ENCODE measurements at places on chromosomes 7 and 10.

- peak; percentile 50 for DNase-seq
Measured at GRCh38 chr7:101814081-101814990, 3.1 kb upstream of the CUX1 start.

DNA sequence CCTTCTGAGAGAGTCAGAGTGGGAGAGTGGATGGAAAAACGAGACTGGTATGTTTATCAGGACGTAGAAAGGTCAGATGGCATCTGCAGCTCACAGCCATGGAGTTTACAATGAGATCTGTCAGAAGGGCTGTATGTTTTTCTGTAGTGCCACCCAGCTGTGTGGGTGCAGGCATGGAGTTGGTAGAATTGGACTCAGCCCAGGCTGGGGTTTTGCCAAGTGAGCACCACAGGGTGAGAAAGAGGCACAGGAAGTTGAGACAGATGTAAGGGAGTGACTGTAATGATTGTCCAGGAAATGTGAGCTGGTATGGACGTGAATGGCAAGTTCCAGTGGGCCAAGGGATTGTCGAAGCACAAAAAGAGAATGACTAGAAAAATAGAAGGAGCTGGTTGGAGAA, 9.1 kb upstream of the ZYX start:
- peak; percentile 64 for DNase-seq

GRCh38 chr10:58384095-58384494, 1.1 kb upstream of the TFAM start:
- DNase-seq = no peak

GRCh38 chr10:72611783-72612182, 14.1 kb downstream of the MICU1 start:
- DNase-seq = no peak

GRCh38 chr7:30412782-30413504, 65.6 kb downstream of the NOD1 start:
- DNase-seq = no peak

GRCh38 chr10:120989279-120989678, 138.1 kb downstream of the WDR11 start:
- DNase-seq = no peak

DNA sequence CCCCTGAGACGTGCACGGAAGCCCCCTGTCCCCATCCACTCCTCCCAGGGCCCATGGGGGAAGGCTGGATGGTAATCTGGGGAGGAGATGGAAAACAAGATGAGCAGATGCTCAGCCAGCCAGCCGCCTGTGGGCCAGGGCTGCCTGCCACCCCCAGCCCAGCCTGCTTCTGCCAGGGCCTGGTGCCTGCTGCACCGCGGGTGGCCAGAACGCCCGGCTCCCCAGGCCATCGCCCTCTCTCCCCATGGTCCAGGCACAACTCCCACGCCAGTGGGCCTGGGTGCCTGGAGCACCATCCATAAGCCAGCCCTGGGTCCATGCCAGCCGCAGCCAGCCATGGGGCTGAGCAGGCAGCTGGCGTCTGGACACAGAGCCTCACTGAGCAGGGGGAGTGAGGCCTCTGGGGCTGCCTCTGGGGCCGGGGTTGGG, 57.2 kb upstream of the ELN start:
- DNase-seq = no peak

DNA sequence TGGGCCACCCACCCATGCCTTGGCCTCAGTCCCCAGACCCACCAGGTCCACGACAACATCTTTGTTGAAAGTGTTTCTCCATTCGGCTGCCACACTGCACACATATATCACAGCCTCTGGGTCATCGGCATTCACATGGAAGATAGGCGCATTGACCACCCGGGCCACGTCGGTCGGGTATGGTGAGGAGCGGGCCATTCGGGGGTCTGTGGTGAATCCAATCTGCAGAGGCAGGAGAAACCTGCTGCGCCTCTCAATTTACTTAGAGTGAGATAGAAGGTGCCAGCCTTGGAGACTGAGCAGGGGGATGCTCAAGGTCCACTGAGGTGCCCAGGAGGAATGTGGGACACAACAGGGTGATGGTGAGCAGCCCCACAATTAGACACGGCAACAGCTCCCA, 16.4 kb downstream of the OGDHL start:
- no peak for DNase-seq

DNA sequence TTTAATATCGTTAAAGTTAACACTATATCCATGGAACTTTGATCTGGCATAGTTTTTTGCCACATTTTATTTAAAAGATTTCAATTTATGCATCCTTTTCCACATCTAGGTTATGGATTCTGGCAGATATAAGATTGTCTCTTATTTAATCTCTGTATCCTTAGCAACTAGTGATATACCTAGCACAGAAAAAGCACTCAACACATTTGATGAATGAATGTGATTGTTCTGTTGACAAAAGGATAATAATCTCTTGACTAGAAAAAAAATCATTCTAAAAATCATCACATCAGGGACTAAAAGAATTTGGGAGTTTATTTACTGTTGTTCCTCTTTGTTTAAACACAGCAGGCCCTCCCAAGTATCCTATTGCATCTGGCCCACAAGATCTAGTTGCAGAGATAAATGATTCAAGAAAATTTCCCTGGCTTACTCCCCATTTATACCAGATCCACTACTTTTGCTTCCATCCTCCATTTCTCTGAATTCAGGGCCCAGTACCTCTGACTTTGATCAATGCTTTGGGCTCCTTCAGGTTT, 84.0 kb upstream of the C1GALT1 start:
- DNase-seq = no peak

- DNase-seq = no peak
Measured at GRCh38 chr7:50939021-50939420, 156.3 kb upstream of the GRB10 start.

DNA sequence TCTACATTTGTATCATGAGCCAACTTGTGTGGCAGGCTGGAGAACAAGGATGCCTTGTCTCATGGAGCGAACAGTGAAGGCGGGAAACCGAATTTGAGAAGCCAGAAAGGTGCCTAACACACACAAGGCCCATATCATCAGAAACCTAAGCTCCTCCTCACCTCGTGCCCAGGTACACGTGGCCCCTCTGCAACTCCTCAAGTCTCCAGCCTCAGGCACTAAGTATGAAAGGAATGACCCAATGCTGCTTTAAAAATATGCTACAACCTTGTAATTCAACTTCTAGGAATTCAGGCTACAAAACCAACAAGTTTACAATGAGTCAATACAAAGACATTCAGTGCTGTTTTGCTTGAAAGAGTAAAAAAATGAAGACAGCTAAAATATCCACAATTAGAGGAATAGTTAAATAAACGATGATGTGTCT, 95.7 kb downstream of the CDK6 start:
- no peak for DNase-seq

- peak; percentile 31 for DNase-seq
Measured at GRCh38 chr10:96306516-96306915, 2.3 kb downstream of the DNTT start.

DNA sequence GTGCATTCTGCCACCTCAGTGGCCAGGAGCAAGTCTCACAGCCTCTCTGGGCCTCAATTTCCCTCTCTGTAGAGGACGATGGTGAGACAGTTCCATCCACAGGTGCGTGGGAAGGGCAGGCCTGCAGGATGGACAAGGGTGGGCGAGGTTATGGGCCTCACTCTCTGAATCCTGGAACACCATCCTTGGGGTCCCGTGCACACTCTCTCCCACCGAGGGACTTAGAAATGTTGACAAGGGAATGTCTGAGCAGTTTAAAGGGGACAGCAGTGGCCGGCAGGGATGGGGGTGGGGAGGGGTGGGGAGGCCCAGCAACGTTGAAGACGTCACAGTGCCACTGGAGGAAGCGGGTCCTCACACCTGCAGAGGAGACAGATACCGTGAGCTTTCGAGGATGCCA, 111.5 kb downstream of the FOXL3 start:
- DNase-seq = no peak

- DNase-seq = no peak
Measured at GRCh38 chr10:37860494-37861190, 3.2 kb upstream of the ZNF248 start.

GRCh38 chr10:1454428-1454827, 282.9 kb downstream of the ADARB2 start:
- DNase-seq = no peak

GRCh38 chr7:96061009-96061408, 260.9 kb downstream of the SLC25A13 start:
- no peak for DNase-seq

- DNase-seq = no peak
Measured at GRCh38 chr7:84633-85020, 107.7 kb upstream of the FAM20C start.

DNA sequence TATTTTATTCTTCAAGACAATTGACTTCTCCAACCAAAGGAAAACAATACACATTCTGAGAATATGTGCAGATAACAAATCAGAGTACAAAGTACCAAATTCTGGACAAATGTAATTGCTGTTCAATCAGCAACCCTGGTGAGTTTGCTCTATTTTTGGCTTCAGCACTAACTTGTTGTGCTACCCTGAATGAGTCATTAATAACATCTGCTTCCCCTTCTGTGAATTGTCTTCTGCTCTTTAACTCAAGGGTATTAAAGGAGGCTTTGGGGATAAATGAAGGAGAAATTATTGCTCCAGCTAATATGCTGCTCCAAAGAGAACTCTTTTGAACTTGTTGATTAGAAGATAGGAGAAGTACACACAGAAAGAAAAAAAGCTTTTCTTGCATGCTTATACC, 459.3 kb downstream of the HTR7 start:
- DNase-seq = no peak

DNA sequence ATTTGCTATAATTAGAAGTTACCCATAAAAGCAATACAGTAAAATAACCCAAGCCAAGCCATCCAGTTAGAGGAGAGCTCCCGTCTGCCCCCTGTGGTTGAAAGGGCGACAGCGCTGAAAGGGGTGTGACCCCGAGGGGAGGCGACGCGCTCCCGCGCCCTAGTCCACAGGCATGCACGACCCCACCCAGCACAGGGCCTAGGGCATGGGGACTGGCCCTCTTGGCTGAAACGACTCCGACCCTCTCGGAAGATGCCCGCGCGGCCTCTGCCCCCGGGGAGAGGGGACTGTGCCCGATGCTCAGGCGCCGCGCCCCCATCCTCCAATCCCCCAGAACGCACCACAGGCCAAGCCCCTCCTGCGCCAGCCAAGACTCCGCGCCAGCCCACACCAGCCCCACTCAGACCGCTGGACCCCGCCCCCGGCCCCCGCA, 64.0 kb downstream of the CSGALNACT2 start:
- DNase-seq = no peak

DNA sequence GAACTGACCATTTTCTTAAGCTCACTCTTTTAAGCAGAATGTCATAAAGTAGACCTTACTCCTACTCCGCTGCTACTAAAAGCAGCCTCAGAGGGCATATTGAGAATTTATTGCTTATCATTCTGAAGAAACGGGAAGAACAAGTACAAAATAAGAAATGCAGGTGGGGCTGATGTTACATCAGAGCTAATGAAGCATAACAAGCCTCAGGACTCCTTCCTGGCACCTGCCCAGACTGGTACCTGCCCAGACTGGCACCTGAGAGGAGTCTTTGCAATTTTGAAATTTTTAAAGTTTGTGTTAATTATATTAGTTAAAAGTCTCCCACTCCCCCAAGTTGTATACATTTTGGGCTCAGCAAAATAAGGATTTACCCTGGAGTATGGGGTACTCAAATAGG, 162.4 kb downstream of the SEMA3E start:
- DNase-seq = no peak

DNA sequence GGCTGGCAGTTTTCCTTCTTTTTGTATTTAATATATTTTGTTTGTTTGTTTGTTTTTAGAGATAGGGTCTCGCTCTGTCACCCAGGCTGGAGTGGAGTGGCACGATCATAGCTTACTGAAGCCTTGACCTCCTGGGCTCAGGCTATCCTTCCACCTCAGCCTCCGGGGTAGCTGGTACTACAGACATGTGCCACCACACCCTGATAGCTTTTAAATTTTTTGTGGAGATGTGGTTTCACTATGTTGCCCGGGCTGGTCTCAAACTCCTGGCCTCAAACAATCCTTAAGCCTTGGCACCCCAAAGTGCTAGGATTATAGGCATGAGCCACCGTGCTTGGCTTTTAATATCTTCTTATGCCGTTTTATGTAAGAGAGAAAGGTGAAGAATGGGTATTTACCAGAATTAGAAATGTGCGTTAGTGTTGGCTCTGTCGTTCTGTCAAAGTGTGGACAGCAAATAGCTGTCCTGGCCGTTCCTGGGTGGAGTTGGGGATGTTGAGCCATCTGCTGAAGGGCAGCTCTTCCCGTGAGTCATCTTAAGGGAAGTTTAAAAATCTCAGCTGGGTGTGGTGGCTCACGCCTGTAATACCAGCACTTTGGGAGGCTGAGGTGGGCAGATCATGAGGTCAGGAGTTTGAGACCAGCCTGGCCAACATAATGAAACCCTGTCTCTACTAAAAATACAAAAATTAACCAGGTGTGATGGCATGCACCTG, 14.8 kb downstream of the OGDH start:
- no peak for DNase-seq

GRCh38 chr7:23334482-23335056, 35.4 kb downstream of the MALSU1 start:
- DNase-seq = no peak

DNA sequence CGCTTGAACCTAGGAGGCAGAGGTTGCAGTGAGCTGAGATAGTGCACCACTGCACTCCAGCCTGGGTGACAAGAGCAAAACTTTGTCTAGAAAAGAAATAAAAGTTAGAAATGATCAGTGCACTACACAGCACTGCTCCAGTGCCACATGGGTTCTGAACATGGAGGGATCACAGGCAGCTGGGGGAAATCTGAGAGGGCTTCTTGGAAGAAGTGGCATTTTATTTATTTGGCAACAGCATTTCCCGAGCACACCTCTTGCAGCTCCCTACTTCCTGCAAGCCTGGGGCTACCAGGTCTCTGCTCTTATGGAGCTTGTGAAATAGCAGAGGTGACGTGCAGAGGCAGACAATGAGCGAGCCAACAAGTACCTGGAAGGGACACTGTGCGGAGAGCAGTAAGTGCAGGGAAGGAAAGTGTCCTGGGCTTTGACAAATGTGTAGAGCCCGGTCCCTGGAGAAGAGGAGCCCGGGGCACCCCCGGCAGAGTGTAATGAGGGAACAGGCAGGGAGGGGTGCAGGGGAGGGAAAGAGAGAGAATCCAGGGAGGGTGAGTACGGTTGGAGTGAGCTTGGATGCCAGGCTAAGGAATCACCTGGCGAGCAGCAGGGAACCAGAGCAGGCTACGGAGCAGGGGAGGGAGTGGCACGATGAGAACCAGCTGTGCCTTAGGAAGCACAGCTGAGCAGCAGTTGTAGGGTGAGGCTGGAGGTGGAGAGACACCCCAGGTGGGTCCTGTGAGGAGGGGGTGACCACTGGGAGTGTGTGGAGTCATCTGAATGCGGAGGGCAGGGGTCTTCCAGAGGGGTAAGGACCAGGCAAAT, 104.6 kb upstream of the CTBP2 start:
- no peak for DNase-seq

GRCh38 chr7:40421433-40421832, 286.6 kb downstream of the SUGCT start:
- DNase-seq = no peak
